ENCODE measurements at places on chromosomes 3 and 15.

GRCh38 chr3:69130689-69131088, 8.3 kb upstream of the LMOD3 start:
- no peak for DNase-seq

- no peak for DNase-seq
Measured at GRCh38 chr3:100463002-100463401, 29.4 kb upstream of the TMEM45A start.

DNA sequence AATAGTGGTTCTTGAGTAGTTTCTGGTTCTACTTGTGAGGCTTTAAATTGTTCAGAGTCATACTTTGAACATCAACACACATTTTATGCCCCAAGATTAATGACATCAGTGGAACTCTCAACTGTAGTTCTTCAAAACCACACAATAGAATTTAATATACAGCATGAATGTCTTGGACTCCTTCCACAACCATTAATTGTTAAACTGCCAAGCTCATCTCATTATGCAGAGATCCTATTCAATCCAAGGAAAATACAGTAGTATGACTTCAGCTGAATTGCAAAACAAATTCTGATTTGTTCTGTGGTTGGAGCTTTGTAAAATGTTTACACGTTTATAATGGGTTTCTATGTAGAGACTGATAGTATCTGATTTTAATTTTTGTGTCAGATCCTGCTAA, 199.2 kb upstream of the SLC2A2 start:
- no peak for DNase-seq

DNA sequence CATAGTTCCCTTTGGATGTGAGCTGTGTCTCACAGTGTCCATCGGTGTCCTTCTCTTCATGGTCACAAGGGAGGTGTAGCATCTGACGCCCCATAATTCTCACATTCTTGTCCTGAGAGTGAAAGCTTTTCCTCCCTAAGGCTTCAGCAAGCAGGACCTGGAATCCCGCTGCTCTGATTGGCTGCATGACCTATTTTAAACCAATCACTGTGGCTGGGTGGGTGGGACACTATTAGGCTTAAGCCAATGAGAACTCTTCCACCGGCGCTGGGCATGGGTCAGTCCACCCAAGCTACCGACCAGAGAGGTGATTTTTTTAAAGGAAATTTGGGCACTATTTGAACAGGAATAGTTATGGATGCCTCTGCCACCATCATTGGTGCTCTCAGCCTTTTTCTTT, 385.9 kb downstream of the MFSD1 start:
- DNase-seq, result no peak

- no peak for DNase-seq
Measured at GRCh38 chr15:45641999-45642932, 7.4 kb downstream of the SQOR start.

GRCh38 chr3:194003114-194004057, 132.6 kb upstream of the HES1 start:
- DNase-seq, result no peak

DNA sequence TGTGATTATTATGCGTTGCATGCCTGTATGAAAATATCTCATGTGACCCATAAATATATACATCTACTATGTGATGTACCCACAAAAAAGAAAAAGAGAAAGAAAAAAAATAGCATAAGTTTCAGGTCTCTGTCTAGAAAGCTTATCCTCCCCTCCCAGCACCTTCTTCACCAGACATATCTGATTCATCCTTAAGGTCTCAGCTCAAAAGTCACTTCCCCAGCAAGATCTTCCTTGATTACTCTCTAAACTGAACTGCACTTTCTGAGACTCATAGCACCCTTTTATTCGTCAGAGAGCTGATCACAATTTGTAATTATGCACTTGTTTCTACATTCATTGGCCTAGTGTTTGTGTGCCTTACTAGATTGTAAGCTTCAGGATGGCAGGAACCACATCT, 11.1 kb upstream of the PTPN9 start:
- no peak for DNase-seq

DNA sequence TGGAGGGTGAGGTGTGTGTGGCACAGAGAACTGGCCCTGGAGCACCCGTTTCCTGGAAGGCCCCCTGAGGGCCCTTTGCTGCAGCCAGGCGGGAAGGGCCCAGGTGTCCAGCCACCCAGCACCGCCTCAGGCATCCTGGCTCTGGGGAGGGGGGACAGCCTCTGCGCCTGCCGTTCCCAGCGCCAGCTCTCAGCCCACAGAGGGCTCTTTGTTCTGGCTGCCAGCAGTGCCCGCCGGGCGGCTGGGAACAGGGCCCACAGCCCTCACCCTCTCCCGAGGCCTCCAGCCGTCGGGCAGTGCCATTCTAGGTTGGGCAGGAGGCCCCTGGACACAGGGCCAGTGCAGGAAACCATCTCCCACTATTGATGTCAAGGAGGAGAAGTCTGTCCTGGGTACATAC, 8.3 kb downstream of the SLC38A3 start:
- DNase-seq, result no peak

- DNase-seq, result no peak
Measured at GRCh38 chr15:72992841-72993252, 59.4 kb upstream of the NEO1 start.

DNA sequence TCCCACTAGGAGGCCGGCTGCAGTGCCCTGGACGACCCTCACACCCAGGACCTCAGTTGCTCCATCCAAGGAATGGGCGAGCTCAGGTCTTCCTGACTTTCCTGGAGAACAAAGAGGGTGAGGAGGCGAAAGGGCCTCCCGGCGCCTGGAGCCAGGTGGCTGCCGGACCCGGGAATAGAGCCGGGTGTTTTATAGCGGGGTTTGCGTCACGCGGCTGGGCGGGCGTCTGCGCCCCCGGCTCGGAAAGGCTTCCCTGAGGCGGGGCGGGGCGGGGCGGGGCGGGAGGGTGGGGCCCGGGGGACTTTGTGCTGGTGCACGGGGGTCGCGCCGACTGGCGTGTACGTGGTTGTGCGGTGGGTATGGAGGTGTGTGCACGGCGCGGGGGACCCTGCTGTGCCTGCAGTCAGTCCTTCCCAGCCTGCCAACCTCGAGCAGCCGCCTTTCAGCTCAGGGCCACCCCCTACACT, 4.6 kb upstream of the PRKCD start:
- DNase-seq, result no peak

DNA sequence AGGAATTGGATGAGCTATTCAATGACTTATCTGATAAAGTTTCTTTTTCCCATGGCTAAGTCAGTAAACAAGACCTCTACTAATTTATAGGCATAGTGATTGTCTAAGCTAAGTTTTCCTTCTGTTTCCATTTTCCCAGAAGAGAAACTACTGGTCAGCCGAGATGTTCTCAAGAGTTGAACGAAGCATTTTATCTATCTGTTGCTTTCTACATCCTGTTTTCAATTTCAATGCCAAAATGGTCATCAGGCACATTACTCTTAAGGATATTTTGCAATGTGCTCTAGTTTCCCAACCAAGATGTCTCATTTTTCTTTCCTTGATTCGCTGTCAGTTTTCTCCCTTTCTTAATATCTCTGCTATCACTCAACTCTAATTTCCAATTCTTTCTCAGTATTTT, 228.7 kb downstream of the MBNL1 start:
- no peak for DNase-seq

DNA sequence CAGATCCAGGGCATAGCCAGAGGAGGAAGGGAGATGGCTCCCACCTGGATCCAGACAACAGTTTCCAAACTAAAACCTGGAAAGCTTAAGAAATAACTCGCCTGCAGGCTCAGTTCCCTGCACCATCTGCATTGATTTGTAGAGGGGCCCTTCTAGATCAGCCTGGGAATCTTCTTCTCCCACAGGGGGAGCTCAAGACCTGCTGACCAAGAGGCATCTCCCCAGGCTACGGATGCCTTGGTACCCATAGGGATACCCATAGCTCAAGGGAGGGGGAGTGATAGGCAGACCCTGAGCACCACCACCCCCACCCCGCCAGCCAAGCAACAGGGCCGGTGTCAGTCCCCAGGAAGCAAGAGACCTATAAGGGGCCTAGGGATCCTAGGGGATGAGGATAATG, 28.0 kb upstream of the DCLK3 start:
- DNase-seq, result no peak

DNA sequence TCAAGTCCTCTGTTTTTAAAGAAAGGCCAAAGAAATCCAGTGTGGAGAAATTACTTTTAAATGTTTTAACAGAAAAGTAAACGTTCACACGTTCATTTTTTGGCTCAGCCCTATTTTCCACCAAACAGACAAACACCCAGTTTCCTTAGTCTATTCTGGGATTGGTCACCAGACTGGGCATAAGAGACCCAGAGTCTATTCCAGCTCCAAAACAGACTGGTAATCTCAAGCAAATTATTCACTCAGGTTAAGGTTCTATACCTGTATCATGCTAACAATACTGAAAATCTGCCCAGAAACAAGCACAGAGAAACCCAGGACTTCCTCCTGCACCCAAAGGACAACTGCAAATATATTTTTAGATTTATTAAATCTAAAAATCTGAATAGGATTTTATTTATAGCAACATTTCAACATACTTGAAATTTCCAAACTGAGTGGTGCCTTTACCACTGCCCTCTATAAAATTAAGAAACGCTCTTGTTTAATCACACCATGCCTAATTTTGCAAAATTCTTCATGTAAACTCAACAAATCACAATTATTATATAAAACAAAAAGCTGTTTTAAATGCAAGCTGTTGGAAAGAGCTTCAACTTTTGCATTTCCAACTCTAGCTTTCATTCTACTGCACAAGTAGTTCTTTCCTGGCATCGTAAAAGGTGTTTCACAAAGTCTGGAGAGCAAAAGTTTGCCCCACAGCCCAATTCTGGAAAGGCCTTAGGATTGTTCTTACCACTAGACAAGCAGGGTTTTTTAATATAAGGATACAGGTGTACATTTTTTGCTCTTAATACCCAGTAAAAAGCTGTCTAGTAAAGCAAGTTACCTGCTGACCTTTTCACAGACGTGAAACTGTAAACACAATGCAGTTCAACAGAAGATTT, 18.7 kb downstream of the ZNF148 start:
- DNase-seq, result no peak

GRCh38 chr3:39501968-39502837, 34.7 kb downstream of the MOBP start:
- DNase-seq, result no peak

GRCh38 chr3:66153481-66154443, 67.0 kb upstream of the SLC25A26 start:
- no peak for DNase-seq

- no peak for DNase-seq
Measured at GRCh38 chr3:15630646-15631350, 29.3 kb downstream of the BTD start.

DNA sequence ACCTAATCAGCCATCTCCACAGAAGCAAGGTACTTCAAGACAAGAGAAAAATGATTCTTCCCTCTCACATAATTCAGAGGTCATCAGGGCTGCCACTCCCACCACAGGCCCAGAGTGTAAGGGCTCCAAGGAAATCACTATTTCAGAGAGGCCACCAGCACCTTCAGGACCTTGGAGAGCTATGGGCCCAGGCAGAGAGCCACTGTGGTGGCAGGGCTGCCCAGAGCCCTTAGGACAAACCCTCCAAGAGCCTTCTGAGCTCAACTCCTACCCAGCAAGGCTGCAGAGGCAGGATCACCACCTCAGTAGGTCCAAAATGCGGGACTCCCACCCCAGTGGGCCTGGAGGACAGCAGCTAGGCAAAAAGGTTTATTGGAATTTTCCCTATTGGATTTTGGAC, 17.9 kb upstream of the FAN1 start:
- DNase-seq, result no peak

GRCh38 chr3:46693038-46693891, at the start of gene ALS2CL:
Gene ALS2CL (minus strand): TSS chr3:46693679. CDS start chr3:46689440, 4,239 bp downstream.
- no peak for DNase-seq

- no peak for DNase-seq
Measured at GRCh38 chr15:80464951-80465625, 60.9 kb downstream of the ARNT2 start.

- DNase-seq, result no peak
Measured at GRCh38 chr15:74259821-74260607, 23.9 kb downstream of the CCDC33 start.

DNA sequence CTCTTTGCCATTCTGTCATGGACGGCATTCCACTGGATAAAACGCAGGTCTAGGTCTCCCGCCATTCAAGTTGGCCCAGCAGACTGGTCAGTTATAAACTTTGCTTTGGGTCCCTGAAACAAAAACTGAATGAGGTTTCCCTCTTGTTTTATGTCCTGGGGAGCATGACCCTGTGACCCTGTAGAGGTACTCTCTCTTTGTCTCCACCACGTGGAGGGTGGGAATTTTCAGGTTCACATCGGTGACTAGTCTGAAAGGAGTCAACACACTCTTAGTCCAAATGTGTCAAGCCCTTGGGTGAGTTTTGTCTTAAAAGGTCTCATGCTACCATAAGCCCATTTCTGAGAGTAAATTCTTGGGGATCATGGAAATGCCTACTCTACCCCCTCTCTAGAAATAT, 139.9 kb downstream of the PLCH1 start:
- no peak for DNase-seq

DNA sequence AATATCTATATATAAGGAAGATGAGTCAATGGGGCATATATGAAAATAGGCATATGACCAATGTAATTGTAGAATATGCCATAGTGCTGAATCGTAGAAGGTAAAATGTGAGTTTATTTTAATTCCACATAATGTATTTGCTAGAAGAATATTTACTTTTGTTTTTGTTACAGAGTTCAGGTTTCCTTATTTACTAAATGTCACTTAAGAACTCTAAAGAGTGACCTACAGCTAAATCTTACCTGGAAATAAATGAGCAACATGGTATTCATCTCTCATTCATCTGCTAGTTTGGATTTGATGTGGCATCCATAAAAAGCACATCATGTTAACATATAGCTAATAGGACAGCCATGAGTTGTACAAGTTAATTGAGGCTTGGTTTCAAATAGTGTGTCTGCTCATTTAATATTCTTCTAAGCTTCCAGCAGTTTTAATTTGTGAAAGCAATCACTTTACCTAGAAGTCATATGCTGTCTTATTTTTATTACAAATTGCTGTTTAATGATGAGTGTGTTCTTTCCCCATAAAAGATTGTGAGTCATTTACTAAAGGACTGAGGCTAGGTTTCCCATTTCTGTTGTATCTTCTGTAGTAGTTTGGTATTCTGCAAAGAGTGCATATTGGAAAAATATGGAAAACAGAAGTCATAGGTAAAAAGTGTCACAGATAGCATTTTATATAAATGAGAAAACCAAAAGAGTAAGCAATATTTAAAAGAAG, 222.1 kb upstream of the POU1F1 start:
- DNase-seq, result no peak

GRCh38 chr3:12653747-12654146, 10.2 kb downstream of the RAF1 start:
- no peak for DNase-seq
